Activated naive CD8-positive, alpha-beta T cell treated with anti-CD3 and anti-CD28 coated beads, Interleukin-2, amount 10 ng/mL, durations not matched to agents 7 days and 5 days (primary cell): ENCODE measurements at places on chromosomes 2 and 18.

- no peaks in the 10 kb centered on the region for H3K4me1 ChIP-seq
- H3K27me3 ChIP-seq, result no peaks in the 10 kb centered on the region
- H3K27ac ChIP-seq, result no peak overlapping the region
- H3K4me3 ChIP-seq, result no peak overlapping the region
- no peak for DNase-seq
- H3K36me3 ChIP-seq, result peaks cover 4% of the 10 kb centered on the region
Observed at GRCh38 chr2:179939259-179939658, 67.8 kb downstream of the CWC22 start.

GRCh38 chr18:34772887-34773286 is 62.8 kb downstream of the DTNA start:
- H3K4me3 ChIP-seq, result no peak overlapping the region
- H3K36me3 ChIP-seq, result no peaks in the 10 kb centered on the region
- no peak overlapping the region for H3K27ac ChIP-seq
- peaks cover 12% of the 10 kb centered on the region for H3K27me3 ChIP-seq
- DNase-seq, result no peak
- no peaks in the 10 kb centered on the region for H3K4me1 ChIP-seq

DNA sequence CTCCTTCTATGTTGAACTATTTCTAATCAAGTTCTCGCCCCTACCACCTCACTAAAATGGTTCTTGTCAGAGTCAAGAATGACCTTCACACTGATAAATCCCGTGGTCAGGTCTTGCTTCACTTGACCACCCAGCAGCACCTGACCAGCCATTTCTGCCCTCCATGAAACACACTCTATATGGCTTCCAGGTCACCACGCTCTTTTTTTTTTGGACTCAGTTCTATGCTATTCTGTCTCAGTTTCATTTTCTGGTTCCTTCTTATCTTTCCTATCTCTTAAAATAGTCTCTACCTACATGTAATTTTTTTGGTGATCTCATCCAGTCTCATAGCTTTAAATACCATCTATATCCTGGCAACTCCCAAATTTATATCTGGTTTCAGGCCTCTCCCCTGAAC is 11.4 kb downstream of the EIF2AK3 start:
- H3K27me3 ChIP-seq, result no peaks in the 10 kb centered on the region
- peaks cover 16% of the 10 kb centered on the region for H3K36me3 ChIP-seq
- DNase-seq, result no peak
- no peak overlapping the region for H3K27ac ChIP-seq
- peaks cover 19% of the 10 kb centered on the region for H3K4me1 ChIP-seq

DNA sequence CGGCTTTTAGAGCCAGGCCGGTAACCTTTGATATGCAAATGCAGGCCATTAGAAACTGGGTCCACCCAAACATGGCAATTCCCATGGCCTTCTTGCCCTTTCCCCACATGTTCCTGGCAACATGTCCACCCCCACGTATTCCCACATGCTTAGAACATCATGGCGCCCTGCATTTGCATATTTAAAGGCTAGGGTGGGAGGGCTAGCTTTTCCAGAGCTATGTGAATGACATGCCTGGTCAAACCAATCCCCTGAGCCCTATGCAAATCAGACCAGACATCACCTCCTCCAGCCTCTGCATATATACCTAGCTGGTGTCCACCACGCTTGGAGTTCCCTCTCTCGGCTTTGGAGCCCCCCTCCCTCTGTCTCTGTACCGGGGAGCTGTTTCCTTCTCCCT is 481.9 kb downstream of the CDH2 start:
- no peaks in the 10 kb centered on the region for H3K36me3 ChIP-seq
- no peak for DNase-seq
- H3K4me1 ChIP-seq, result no peaks in the 10 kb centered on the region
- H3K4me3 ChIP-seq, result no peak overlapping the region

- H3K4me1 ChIP-seq, result no peaks in the 10 kb centered on the region
- H3K27ac ChIP-seq, result no peak overlapping the region
- H3K36me3 ChIP-seq, result no peaks in the 10 kb centered on the region
Observed at GRCh38 chr18:8571399-8571798, 37.8 kb upstream of the RAB12 start.

DNA sequence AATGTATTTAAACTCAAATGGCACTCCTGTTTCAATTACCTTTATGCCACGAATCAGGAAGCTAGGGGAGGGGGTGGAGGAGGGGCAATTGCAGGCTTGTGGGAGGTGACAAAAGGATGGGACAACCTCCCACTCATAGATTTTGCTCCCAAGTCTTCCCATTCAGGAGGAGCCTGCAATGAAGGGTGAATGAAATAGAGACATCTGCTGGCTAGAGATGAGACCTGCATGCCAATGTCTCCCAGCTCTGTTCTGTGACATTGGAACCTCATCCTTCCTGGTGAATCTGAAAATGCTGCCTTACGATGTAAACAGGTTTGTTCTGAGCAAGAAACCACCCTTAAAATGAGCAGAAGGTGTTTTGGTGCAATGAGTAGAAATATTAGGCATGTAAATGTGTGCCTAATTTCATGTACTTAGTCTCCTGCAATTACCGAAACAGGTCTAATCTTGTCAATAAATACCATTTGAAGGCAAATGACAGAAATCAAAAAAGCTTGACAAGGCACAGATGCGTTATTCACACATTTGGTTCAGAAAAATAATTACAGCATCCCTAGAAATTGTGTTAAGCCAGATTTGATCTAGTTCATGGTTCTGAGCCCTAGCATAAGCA is 2.7 kb upstream of the PID1 start:
- H3K27me3 ChIP-seq, result peaks cover 25% of the 10 kb centered on the region
- H3K4me1 ChIP-seq, result no peaks in the 10 kb centered on the region
- no peak for DNase-seq
- H3K4me3 ChIP-seq, result no peak overlapping the region

DNA sequence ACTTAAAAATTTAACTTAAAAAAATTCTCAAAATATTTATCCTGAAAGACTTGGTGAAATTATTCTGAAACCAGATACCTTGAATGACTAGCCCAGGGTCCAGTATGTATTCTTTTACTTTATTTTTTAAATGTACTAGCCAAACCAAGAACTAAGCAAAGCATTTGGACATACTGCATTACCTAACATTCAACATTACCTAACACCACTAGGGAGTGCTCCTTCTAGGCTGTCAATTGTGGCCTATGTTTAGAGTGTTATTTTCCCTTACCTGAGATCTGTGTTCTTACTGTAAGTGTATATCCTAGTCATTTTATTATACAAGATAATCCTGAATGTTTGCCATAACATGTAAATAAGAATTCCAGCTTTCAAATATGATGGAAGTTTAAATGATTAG is 496.6 kb downstream of the PTPRM start:
- no peaks in the 10 kb centered on the region for H3K27me3 ChIP-seq
- H3K4me3 ChIP-seq, result no peak overlapping the region
- H3K4me1 ChIP-seq, result no peaks in the 10 kb centered on the region
- H3K36me3 ChIP-seq, result no peaks in the 10 kb centered on the region

GRCh38 chr2:218691234-218691633 is 19.3 kb downstream of the STK36 start:
- peaks cover 2% of the 10 kb centered on the region for H3K4me1 ChIP-seq
- H3K36me3 ChIP-seq, result peaks cover 2% of the 10 kb centered on the region
- H3K27ac ChIP-seq, result no peak overlapping the region
- DNase-seq, result no peak
- no peak overlapping the region for H3K4me3 ChIP-seq

DNA sequence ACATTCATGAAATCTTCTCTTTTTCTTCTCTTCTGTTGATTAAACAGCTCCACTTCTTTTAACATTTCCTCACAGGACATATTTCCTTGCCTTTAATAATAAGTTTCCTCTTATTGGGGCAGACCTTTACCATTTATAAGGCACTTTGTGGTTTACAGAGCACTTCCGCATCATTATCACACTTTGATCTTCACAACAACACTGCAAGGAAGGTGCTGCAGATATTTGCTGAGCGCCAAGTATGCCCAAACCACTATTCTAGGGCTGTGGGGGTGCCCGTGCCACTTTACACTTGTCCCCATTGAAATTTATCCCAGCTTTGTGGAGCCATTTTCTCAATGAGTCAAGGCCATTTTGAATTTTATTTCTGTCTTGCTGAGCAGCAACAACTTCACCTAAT is 246.6 kb downstream of the SS18 start:
- peaks cover 11% of the 10 kb centered on the region for H3K27me3 ChIP-seq
- H3K4me1 ChIP-seq, result peaks cover 2% of the 10 kb centered on the region
- H3K4me3 ChIP-seq, result no peak overlapping the region
- H3K36me3 ChIP-seq, result no peaks in the 10 kb centered on the region
- H3K27ac ChIP-seq, result no peak overlapping the region

- peaks cover 2% of the 10 kb centered on the region for H3K4me1 ChIP-seq
- H3K27ac ChIP-seq, result no peak overlapping the region
- peaks cover 26% of the 10 kb centered on the region for H3K36me3 ChIP-seq
- no peak for DNase-seq
Observed at GRCh38 chr2:105052773-105053172, 14.9 kb downstream of the MRPS9 start.

DNA sequence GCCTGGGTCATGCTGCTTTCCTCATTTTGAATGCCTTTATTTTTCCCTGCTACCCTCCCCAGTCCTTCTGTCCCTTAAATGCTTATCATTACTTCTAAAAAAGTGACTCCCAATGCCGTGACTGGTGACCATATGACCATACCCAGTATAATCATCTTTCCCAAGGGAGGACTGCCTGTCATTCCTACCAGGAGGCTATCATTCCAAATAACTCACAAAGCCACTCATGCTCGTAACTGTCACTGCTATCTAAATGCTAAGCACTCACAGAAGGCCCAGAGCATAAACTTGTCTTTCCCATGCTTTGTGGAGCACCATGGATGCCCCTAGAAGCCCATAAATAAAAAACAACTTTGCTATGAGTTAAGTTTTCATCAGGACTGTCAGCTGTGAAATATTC is 38.7 kb upstream of the CREB1 start:
- no peak overlapping the region for H3K27ac ChIP-seq
- DNase-seq, result no peak

DNA sequence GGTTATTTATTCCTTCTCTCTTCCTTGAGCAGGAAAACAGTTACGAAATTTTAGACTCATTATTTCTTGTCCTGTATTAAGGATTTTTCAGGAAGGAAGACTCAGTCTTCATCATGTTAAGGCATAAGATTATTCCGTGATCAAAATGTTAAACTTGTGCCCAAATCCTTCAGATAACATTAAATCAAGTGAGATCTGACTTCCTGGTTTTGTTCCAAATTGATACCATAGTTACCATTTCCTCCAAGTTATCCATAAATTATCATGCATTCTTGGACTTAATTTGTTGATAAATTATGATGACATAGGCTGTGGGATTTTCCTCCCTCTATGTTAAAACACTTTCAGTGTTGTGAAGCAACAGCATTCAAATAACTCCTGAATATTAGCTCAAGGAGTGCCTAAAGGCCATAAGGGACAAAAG is 31.9 kb downstream of the EFEMP1 start:
- H3K27ac ChIP-seq, result no peak overlapping the region
- peaks cover 6% of the 10 kb centered on the region for H3K27me3 ChIP-seq
- H3K4me1 ChIP-seq, result no peaks in the 10 kb centered on the region
- no peak for DNase-seq
- H3K4me3 ChIP-seq, result no peak overlapping the region

GRCh38 chr2:134623796-134624195 is 95.0 kb downstream of the TMEM163 start:
- peaks cover 5% of the 10 kb centered on the region for H3K27me3 ChIP-seq
- H3K27ac ChIP-seq, result no peak overlapping the region
- no peaks in the 10 kb centered on the region for H3K36me3 ChIP-seq

DNA sequence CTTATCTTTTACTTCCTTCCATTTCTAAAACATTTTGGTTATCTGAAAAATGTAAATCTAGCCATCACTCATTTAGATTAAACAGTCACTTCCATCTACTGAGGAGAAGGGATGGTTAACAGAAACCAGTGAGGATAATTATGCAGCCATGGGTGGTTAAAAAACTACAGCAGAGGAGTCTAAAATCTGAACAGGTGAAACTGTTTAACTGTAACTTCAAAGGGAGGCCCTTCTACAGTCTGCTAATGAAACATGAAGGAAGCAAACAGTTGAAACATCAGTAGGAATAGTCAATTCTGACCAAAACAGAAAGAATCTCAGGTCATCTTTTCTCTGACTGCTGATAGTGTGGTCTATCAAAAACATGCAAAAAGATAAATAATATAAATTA is 71.0 kb downstream of the DTNB start:
- no peaks in the 10 kb centered on the region for H3K36me3 ChIP-seq
- H3K4me3 ChIP-seq, result no peak overlapping the region
- peaks cover 21% of the 10 kb centered on the region for H3K4me1 ChIP-seq
- DNase-seq, result no peak
- H3K27ac ChIP-seq, result no peak overlapping the region
